ENCODE measurements at places on chromosomes 11 and 22.
A peak's percentile ranks its signal among the peaks of the same experiment; 100 is the strongest.

GRCh38 chr11:114326776-114327175 is 30.6 kb downstream of the NNMT start:
- no peak for DNase-seq

GRCh38 chr11:72430741-72431570 is 3.4 kb downstream of the CLPB start:
- DNase-seq = peak; percentile 73

DNA sequence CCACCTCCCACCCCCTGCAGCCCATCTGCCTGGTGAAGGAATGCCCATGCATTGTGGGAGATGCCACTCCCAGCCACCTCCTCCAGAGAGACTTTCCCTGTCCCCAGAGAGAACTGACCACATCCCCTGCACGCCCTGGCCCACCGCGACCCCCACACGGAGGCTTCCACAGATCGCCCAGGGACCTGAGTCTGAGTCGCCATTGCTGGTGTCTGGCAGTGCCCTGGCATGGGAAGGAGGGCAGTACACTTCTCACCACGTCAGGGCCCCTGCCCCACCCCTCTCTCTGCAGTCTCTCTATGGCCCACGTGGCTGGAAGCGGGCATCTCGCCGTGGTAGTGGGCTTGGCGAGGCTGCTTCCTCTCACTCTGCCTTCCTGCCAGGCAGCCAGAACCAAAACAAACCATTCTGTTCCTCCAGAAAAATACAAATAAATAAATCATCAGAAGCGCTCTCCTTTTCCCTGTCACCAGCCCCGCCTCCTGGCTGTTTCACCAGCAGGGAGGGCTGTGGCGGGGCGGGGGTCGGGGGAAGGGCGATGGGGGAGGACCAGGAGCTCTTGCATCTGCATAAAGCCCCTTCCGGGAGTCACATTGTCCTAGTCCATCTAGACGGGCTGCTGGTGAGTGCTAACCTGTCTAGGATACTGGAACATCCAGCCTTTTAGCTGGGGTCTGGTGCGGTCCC is 20.9 kb downstream of the SHISAL1 start:
- DNase-seq = no peak

DNA sequence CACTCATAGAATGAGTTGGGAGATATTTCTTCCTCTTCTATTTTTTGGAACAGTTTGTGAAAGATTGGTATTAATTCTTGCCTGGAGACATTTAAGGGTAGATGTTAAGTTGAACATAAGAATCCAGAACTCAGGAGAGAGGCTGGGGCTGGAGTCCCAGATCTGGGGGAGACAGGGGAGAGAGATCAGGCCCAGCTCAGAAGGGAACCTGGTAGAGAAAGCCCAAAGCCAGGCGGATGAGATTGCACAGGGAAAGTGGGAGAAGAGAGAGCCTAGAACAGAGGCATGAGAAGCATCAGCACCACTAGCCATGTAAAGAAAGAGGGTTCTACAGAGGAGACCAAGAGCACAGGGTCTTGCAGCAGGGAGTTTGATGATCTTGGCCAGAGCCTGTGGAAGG is 13.0 kb upstream of the GNAZ start:
- DNase-seq = no peak

- no peak for DNase-seq
These were observed 1010.3 kb upstream of the TENM4 start for GRCh38 chr11:80451105-80451504.

DNA sequence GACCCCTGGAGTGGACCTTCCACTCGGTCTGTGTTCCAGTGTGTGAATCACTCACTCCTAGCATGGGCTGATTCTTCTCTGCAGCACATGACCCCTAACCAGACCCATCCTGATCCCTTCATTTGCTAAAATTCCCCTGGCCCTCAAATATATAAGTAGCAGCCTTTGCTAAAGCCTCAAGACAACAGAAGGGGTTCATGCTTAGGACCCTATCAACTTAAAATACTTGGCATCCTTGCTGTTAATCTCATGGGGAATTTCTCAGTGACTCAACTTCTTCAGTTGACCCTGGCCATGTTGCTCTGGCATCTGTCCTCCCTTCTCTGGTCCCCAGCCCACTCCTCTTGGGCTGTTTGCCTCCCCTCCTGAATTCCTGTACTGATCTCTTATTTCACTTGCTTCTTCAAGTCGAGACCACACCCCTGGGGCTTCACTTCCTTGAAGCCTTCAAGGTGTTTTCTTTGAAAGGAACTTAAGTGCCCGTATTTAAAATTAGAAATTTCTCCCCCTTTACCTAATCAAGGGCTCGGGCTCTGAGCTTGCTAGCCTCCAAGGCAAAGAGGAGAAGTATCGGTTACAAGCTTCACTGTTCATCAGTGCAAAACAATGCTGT is 23.6 kb downstream of the NNMT start:
- DNase-seq = no peak

DNA sequence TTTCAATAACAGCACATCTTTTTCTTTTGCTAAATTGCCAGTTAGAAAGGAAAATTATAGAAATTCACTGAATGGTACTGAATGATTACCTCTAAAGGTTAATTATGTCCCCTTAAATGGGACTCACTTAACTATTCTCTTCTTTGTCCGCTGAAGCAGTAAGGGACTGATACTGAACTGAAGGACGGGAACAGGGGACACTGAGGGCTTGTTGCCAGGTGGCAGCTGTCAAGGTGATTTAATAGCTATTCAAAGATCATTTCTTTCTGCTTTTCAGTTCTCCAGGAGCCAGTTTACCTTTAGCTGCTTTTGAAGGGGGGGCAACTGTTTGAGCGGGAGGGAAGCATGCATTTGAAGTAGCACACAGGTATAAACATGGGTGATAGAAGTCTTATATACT is 325.4 kb upstream of the CCDC90B start:
- no peak for DNase-seq

GRCh38 chr11:47616726-47617416 is 22.7 kb upstream of the C1QTNF4 start:
- DNase-seq = peak; percentile 65

DNA sequence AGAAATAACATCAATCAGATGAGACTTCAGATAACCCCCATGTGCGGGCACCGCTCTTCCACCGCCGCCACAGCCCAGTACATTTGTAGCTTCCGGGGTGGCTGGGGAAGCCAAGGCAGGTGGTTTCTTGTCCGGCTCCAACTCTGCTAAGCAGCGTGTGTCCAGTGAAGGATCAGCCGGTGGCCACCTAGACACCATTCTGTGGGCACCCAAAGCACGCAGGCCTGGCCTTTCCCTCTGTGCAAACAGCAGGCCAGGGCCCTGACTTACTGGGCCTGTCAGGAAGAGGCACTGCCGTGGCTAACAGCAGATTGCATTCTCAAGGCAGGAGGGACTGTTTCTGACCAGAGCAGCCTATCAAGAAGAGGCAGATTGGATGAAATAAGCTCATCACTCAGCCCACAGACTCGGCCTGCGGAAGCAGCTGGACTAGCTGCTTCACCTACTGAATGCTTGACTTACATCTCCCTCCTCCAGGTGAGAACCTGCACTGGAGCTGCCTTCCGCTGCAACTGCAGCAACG is 74.8 kb downstream of the ETS1 start:
- no peak for DNase-seq
